ENCODE measurements at places on chromosomes 6 and 20. TPM values are rescaled to one million over a fixed set of nuclear protein-coding genes. Genes with fewer than 3 reads are reported as not detected.

GDAP1L1 gene
- total RNA-seq = not detected

EEF1A2 gene
- total RNA-seq = 2.2 TPM

PRRT1 gene
- not detected for total RNA-seq

MCCD1 gene
- total RNA-seq = not detected

RSPH4A gene
- 0.83 TPM for total RNA-seq

HEY2 gene
- total RNA-seq = not detected

KATNA1 gene
- 19.8 TPM for total RNA-seq

CST3 gene
- 1.0 TPM for total RNA-seq

PTCRA gene
- total RNA-seq = not detected

MRAP2 gene
- not detected for total RNA-seq

DNA sequence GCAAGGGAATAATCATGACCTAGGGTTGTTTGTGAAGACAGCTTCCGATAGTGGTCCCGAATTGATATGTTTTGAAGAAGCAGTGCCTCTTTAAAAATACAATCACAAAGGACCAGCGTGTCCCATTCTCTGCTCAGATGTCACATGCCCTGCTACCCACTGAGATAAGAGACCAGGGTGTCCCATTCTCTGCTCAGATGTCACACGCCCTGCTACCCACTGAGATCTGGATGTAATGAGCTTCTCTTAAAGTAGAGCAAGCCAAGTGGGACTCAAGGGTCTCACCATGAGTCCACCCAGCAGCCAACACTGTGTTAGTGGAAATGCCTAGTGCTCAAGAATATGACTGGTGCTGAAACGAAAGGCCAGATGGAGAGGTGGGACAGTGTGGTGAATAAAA is 22.2 kb downstream of the RIN2 start:
- DNase-seq = no peak
- no peak overlapping the region for H3K27ac ChIP-seq
- H3K4me1 ChIP-seq = peaks cover 7% of the 10 kb centered on the region
- no peaks in the 10 kb centered on the region for H3K36me3 ChIP-seq

GRCh38 chr6:134802426-134803058 is 147.4 kb downstream of the ALDH8A1 start:
- DNase-seq = no peak
- no peaks in the 10 kb centered on the region for H3K27me3 ChIP-seq
- no peak overlapping the region for H3K27ac ChIP-seq
- no peaks in the 10 kb centered on the region for H3K4me1 ChIP-seq
- no peak overlapping the region for H3K4me3 ChIP-seq

DNA sequence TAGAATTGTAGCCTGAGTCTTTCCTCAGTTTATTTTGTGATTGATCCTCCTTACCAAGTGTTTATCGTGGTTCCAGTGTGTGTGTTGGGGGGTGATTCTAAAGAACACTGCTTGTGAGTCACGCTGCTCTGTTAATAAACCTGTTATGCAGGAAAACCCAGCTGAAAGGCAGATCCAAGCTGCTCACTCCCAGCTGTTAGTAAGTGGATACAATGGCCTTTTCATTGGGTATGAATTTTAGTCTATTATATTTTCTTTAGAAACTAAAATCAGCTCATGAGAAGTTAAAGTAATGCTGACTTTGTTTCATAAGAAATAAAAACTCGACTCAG is 12.2 kb upstream of the DSTN start:
- no peak overlapping the region for H3K4me3 ChIP-seq
- H3K27me3 ChIP-seq = no peaks in the 10 kb centered on the region
- H3K36me3 ChIP-seq = no peaks in the 10 kb centered on the region
- H3K4me1 ChIP-seq = no peaks in the 10 kb centered on the region
- H3K27ac ChIP-seq = no peak overlapping the region

DNA sequence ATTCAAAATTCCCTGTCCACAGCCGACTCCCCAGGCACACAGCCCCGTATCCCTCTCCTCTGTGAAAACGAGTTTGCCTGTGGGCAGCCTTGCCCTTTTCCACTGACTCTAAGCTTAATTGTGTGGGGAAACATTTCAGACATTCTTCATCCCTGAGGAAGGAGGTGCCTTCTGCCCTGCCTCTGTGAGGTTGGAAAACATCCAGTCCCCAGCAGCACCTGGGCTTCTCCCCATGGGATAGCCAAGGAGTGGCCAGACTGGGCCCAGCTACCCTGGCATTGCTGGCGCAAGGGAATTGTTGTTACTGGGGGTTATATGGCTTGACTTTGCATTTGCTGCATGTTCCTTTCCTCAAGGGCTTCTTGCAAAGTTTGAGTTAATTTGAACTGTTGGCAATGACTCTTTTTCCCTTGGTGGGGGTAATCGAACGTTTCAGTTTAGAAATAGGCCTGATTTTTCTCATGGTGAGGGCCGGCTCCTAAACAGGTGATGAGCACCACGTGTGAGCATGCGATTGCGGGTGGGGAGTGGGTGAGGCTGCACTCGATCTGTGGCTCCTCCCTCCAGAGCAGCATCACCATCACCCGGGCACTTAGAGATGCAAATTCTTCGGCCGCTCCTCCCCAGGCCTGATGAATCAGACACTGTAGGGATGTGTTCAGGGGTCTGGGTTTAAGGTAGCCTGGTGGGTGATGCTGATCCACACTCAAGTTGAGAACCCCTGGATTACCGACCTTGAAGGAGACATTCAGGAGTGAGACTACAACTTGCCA is 29.9 kb downstream of the GABRR2 start:
- H3K4me3 ChIP-seq = no peak overlapping the region
- DNase-seq = no peak
- H3K27me3 ChIP-seq = no peaks in the 10 kb centered on the region
- no peaks in the 10 kb centered on the region for H3K4me1 ChIP-seq
- H3K36me3 ChIP-seq = no peaks in the 10 kb centered on the region

- H3K27me3 ChIP-seq = no peaks in the 10 kb centered on the region
- H3K4me1 ChIP-seq = no peaks in the 10 kb centered on the region
- no peak overlapping the region for H3K4me3 ChIP-seq
- no peak for DNase-seq
These were observed 68.6 kb downstream of the ARHGAP18 start for GRCh38 chr6:129641344-129641743.

DNA sequence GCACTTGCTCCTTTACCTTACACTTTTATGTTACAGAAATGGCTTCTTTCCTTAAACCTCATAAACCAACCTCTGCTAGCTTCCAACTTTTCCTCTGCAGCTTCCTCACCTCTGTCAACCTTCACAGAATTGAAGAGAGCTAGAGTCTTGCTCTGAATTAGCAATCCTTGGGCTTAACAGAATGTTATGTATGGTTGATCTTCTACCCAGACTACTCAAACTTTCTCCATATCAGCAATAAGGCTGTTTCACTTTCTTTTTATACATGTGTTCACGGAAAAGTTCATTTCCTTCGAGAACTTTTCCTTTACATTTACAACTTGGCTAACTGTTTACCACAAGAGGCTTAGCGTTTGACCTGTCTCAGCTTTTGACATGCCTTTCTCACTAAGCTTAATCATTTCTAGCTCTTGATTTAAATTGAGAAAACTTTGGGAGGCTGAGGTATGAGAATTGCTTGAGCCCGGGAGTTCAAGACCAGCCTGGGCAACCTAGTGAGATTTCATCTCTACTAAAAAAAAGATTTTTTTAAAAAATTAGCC is 207.3 kb downstream of the BMP7 start:
- no peak for DNase-seq
- peaks cover 9% of the 10 kb centered on the region for H3K27me3 ChIP-seq
- no peaks in the 10 kb centered on the region for H3K4me1 ChIP-seq
- no peaks in the 10 kb centered on the region for H3K36me3 ChIP-seq
- no peak overlapping the region for H3K4me3 ChIP-seq

- H3K4me1 ChIP-seq = no peaks in the 10 kb centered on the region
- no peak overlapping the region for H3K27ac ChIP-seq
- no peaks in the 10 kb centered on the region for H3K27me3 ChIP-seq
- no peaks in the 10 kb centered on the region for H3K36me3 ChIP-seq
- no peak overlapping the region for H3K4me3 ChIP-seq
These were observed 168.0 kb upstream of the FOXA2 start for GRCh38 chr20:22752324-22752723.

Measured in B cell (primary cell).